Smooth muscle cell of the pulmonary artery (primary cell): ENCODE measurements at places on chromosomes 2 and 18. TPM values are rescaled to one million over a fixed set of nuclear protein-coding genes. Genes with fewer than 3 reads are reported as not detected.

BCL2 gene
- 0.92 and 3.1 TPM in 2 replicates for total RNA-seq

ANKRD29 gene
- 2.0 and 8.3 TPM in 2 replicates for total RNA-seq

DCDC2C gene
- not detected in 2 replicates for total RNA-seq

SIX3 gene
- not detected in 2 replicates for total RNA-seq

CRYGC gene
- not detected in 2 replicates for total RNA-seq
